ENCODE measurements at places on chromosomes 16 and 17. TPM values are rescaled to one million over a fixed set of nuclear protein-coding genes. Genes with fewer than 3 reads are reported as not detected.

Gene MMP25
- total RNA-seq: 66.1 TPM

DNA sequence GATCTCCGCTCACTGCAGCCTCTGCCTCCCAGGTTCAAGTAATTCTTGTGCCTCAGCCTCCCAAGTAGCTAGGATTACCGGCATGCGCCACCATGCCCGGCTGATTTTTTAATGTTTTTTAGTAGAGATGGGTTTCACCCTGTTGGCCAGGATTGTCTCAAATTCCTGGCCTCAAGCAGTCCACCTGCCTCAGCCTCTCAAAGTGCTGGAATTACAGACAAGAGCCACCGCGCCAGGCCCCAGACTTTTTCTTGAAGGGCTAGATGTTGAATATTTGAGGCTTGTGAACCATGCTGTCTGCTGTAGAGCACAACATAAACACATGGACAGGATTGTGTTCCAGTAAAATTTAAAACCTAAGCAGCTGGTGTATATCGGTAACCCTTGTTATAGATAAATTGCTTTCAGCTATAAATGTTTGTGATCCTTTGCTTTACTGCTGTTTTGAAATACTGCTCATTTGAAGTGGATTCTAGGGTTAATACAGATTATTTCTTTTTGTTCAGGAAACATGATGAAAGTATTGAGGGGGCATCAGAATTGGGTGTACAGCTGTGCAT is 12.4 kb downstream of the WSB1 start:
- no peak for DNase-seq

DNA sequence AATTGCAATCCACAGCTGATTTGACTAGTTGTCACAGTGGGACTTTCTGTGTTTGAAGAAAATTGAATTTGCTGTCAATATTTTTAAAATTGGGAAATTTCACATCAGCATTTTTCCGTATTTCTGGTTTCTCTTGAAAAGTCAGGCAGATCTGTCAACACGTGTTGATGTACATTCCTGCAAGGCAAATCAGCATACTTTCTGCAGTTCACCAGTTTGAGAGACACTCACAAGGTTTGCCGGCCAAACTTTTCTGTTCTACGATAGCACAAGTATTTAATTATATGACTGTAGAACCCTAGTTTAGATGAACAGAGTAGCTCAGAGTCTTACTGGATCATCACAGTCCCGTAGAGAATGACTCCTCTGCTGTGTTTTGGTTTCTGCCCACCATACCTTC is 102.0 kb downstream of the ADAMTS18 start:
- no peak for DNase-seq

- DNase-seq: no peak
Observed at GRCh38 chr17:55996826-55997225, 156.4 kb upstream of the ANKFN1 start.

GRCh38 chr16:50566014-50566962 is 18.1 kb downstream of the NKD1 start:
- no peak for DNase-seq

DNA sequence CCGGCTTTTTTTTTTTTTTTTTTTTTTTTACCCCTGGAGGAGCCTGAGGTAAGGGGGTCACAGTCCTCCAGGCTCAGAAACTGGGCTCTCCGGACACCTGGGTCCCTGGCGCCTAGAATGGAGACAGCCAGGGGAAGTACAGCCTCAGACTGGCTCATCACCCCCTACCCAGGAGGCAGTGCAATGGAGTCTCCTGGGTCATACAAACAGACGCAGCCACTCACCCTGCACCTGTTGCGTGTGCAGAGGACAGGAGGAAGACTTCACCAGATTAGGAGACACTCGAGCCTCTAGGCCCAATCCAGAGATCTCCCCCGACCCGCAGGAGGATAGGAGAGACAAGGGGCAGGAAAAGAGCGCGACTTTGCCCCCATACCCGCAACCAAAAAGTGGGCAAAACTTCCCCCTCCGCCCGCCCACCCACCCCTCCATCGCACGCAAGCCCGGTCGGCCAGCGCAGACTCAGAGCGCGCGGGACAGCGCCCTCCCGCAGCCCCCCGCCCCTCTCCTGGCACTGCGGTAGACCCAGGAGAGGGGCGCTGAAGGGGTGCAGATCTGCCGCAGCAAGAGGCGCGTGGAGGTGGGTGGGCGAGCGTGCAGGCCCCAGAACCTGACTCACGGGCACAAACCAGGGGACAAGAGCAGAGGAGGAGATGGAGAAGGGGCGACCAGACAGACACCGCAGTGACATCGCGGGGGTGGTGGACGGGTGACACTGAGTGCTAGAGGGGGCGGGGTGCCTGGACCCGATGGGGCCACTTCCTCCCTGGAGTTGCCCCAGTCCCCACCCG is 900 bp downstream of the HAP1 start:
- DNase-seq: no peak

DNA sequence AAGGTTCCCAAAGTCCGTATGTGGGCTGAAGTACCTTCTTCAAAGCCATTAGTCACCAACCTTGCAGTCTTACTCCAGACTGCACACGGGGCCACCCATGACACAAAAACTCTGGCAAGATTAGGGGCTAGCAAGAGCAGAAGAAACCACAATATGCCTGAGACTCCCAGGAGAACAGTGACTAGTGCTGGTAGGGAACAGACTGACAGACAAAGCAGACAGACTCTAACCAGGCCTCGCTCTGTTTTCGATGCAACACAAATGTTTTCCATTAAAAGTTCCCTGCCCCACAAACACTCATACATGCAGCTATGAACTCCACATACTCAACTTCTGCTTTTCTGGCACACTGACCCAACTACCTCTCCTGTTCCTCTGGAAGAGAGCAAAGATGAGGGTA is 102.2 kb downstream of the HIC1 start:
- no peak for DNase-seq

GRCh38 chr16:84689111-84689510 is 10.7 kb upstream of the USP10 start:
- DNase-seq: no peak

Gene TPSAB1
- not detected for total RNA-seq

DNA sequence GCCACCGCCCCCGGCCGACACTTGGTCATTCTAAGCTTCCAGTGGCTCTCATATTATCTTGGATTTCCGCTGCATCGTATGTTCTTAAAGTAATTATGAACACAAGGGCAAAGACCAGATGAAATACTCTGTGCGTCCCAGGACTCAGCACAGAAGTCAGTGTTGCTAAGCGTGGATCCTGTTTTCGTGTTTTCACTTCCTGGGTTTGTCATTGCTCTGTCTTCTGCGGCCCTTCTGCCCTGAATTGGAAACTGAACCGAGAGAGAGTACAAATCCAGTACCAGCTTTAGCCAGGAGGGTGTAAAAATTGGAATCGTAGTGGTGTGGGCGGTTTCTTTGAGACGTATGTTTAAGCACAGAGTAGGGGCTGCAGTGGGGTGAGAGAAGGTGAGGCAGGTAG is 32.7 kb downstream of the DBNDD1 start:
- no peak for DNase-seq

- no peak for DNase-seq
Observed at GRCh38 chr16:2158262-2158638, 2.7 kb downstream of the TRAF7 start.

DNA sequence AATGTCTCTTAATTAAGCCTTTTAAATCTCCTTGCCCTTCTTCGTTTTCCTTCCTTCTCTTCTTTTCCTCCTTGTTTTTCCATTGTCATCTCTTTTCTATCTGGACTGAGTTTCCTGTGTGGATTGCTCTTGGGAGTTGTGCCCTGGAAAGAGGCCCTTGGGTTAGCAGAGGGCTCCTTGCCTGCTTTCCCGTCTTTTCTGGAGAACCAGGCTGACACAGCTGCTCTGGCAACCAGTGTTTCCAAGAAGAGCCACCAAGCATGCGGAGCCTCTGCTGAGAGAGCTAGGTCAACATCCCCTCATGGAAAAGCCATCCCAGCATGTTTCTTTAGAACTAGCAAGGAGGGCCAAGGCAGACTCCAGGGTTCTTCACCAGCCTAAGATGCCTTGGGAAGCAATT is 75.4 kb downstream of the HLF start:
- no peak for DNase-seq

GRCh38 chr16:17334096-17334495 is 136.7 kb downstream of the XYLT1 start:
- DNase-seq: no peak

DNA sequence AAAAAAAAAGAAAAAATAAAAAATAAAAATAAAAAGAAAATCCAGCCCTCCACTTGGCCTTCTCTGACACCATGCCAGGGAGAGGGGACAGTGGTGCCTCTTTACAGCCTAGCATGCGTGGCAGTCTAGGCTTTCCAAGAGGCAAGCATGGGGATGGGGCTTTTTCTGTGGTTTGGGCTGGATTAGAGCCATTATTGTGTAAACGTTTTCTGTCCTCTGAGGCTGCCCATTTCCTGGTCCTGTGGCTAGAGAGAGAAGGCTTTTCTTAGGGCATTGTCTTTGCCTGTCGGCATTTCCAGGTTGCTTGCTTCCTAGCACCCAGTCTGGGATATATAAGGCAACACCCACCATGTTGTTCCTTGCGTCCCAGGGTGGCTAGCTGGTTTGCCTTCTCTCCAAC is 2.7 kb upstream of the DHRS7B start:
- no peak for DNase-seq

- DNase-seq: no peak
Observed at GRCh38 chr17:80759377-80759673, 214.7 kb downstream of the RPTOR start.

- no peak for DNase-seq
Observed at GRCh38 chr16:9681508-9681907, 500.7 kb downstream of the GRIN2A start.

GRCh38 chr16:75282466-75283281 is 31.2 kb upstream of the BCAR1 start:
- no peak for DNase-seq

DNA sequence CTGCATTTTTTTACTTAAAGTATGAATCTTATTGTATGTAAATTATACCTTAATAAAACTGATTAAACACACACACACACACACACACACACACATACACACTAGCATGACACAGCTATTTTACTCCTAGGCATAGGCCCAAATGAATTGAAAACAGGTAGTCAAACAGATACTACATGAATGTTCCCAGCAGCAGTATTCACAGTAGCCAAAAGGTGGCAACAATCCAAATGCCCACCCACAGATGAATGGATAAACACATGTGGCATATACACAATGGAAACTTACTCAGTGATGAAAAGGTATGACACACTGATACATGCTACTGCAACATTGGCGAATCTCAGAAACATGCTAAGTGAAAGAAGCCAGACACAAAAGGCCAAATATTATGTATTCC is 223.5 kb downstream of the CYB561 start:
- DNase-seq: no peak

DNA sequence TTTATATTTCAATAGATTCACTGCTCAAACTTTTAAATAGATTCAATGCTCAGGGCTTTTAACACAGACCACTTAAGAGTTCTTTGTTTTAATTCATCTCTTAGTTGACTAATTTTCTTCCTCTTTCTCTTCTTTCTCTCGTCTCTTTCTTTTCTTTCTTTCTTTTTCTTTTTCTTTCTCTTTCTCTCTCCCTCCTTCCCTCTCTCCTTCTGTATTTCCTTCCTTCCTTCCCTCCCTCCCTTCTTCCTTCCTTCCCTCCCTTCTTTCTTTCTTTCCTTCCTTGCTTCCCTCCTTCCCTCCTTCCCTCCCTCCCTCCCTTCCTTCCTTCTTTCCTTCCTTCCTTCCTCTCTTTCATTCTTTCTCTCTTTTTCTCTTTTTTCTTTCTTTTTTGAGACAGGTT is 104.4 kb downstream of the LYRM1 start:
- DNase-seq: no peak

Gene EFCAB5
- 1.3 TPM for total RNA-seq

DNA sequence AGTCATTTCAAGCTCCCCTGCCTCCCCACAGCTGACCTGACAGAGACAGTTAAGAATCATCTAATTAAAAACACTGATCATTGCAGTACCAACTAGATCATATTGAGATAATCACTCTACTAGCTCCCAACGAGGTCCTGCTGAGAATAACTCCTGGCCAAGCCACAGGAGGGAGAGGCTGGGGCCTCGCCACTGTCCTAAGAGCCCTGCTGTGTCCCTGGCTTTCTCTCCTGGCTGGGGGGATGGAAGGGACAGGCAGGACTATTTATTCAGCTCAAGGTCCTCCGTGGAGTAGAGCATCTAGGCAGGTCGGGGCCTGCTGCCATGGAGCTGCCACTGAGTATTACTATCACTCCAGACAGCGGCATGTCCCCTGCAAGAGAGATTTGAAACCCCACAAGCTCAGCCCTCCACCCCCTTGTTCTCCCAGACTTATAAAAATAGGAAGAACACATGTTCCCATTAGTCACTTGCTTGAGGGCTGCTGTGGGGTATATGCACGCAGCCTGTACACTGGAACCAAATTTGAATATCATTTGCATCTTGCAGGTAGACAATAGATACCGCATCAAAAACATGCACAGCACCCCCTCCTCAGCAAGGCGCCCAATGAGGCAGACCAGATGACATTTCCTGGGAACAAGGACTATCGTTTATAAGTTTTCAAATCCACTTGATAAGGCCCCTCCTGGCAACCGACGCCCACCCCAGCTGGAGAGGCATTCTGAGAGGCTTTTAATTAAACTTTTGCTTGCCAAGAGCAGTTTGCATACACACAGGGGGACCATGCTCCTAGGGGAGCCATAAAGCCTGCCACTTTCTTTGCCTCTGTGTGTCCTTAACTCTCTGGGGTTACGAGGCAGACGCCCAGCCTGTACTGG is 385.2 kb upstream of the ZFHX3 start:
- no peak for DNase-seq

DNA sequence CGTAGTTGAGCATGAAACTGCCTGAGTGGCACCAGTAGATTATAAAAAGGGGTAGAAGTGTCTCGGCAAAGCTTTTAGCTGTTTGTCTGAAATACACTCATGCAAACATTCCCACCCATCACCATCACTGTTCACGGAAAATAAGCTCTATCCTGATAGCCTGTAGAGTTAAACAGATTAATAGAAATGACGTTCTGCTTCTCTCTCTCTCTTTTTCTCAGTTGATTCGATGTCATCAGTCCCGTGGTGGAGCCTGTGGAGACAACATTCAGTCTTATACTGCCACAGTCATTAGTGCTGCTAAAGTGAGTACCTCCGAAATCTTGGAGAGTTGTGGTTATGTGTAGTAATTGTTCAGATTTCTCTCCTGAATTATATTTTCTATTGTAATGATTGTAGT is 224.7 kb downstream of the BCAS3 start:
- no peak for DNase-seq

- DNase-seq: peak; percentile 60
Observed at GRCh38 chr16:56916571-56917403, 15.2 kb upstream of the HERPUD1 start.

DNA sequence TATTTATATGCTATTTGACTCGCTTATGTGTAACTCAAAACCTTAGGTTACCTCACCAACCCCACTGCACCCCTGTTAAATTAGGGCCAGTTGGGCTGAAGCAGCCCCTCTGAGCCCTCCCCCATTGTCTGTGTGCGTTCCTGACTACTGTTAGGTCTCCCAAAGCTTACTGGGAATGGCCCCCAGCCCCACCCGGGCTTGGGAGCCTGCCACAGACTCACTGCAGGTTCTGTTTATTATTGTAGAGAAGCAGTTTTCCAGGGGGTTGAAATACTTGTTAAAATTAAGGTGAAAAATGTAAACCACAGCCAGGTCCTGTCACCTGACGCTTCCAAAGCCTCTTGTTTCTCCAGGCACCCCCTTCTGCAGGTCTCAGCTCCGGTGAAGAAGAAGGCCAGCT is 151.7 kb downstream of the FOXL1 start:
- no peak for DNase-seq
